ENCODE measurements at places on chromosomes 16 and 17.

- no peak for DNase-seq
Observed at GRCh38 chr16:29745121-29745852, 503 bp downstream of the C16orf54 start.

DNA sequence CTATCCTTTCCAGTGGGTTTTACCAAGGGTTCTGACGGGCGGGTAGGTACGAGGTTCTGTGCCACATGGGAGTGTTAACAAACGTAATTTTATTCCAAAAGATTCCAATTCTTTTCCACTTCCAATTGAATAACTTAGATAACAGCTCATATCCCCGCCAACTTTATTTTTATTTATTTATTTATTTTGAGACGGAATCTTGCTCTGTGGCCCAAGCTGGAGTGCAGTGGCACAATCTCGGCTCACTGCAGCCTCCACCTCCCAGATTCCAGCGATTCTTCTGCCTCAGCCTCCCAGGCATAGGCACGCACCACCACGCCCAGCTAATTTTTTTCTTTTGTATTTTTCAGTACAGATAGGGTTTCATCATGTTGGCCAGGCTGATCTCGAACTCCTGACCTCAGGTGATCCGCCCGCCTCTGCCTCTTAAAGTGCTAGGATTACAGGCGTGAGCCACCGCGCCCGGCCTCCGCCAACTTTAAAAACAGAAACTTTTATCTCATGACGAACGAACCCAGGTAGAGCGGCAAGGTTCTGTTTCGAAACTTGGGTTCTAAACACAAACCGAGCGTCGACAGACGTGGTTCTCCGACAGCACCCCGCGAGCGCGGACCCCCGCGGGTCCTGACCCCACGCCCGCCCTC, 613 bp downstream of the ECI1 start:
- DNase-seq, result no peak

DNA sequence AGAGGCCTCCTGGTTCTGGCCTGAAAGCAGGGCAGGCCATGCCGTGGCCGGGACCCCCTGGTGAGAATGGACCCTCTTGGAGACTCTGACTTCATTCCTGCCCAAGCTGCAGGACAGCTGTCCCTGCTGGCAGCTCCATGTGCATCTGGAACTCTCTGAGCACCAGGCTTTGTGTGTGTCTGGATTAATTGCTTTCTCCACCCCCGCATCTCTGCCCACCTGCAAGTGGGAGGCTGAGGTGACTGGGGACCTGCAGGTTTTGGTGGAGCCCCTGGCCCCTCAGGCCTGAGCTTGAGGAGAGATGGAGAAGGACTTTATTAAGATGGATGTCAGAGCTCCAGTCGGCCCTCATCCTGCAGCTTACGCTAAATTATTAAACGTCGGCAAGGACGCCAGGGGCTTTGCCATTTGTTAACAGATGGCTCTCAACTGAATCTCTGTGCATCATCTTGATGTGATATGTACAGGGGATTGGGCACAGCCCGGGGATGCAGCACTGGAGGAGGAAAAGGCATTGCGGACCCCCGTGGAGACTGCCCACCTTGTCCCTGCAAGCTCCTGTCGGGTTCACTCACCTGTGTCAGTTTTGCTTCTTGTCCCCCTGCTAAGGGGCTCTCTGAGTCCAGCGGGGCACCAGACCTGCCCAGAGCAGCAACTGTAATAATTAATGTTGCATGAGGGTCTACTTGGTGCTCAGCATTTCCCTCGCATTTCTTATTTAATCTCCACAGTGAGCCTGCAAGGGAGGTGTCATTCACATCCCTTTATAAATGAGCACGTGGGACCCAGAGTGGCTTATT, 154.1 kb upstream of the RPL38 start:
- DNase-seq, result no peak

- no peak for DNase-seq
Observed at GRCh38 chr16:64773184-64773583, 348.7 kb downstream of the CDH11 start.

GRCh38 chr16:18783430-18784341, 6.4 kb downstream of the RPS15A start:
- no peak for DNase-seq

- no peak for DNase-seq
Observed at GRCh38 chr16:27199736-27200135, 3.6 kb upstream of the KDM8 start.

GRCh38 chr16:84237994-84238750, 1.6 kb downstream of the KCNG4 start:
- DNase-seq, result no peak

Measured in cortex of kidney (tissue), 1 donor.